IMR-90 (cell line): ENCODE measurements at places on chromosomes 4 and X. TPM values are rescaled to one million over a fixed set of nuclear protein-coding genes. Genes with fewer than 3 reads are reported as not detected.

PRSS12 gene
- 57.5 and 71.5 TPM in 2 replicates for polyA plus RNA-seq

XAGE2 gene
- polyA plus RNA-seq: not detected in 2 replicates

UNC5C gene
- polyA plus RNA-seq: under 0.01 TPM in 1 of 2 replicates, not detected in the other

ARHGAP10 gene
- polyA plus RNA-seq: 27.1 and 29.0 TPM in 2 replicates

DUX4 gene
- not detected in 2 replicates for polyA plus RNA-seq

TMEM47 gene
- polyA plus RNA-seq: 41.0 and 51.5 TPM in 2 replicates

IL13RA1 gene
- polyA plus RNA-seq: 17.7 and 24.2 TPM in 2 replicates

BEX1 gene
- 0.27 and 0.49 TPM in 2 replicates for polyA plus RNA-seq

USP17L13 gene
- not detected in 2 replicates for polyA plus RNA-seq

MND1 gene
- 2.3 and 3.5 TPM in 2 replicates for polyA plus RNA-seq

PPBP gene
- polyA plus RNA-seq: not detected in 2 replicates

ASMT gene
- polyA plus RNA-seq: not detected in 2 replicates

PARM1 gene
- polyA plus RNA-seq: 0.07 and 0.09 TPM in 2 replicates

SEL1L3 gene
- polyA plus RNA-seq: 13.1 and 16.4 TPM in 2 replicates

ANOS1 gene
- polyA plus RNA-seq: 0.07 and 0.17 TPM in 2 replicates
